ENCODE measurements at places on chromosomes 1 and 21.

DNA sequence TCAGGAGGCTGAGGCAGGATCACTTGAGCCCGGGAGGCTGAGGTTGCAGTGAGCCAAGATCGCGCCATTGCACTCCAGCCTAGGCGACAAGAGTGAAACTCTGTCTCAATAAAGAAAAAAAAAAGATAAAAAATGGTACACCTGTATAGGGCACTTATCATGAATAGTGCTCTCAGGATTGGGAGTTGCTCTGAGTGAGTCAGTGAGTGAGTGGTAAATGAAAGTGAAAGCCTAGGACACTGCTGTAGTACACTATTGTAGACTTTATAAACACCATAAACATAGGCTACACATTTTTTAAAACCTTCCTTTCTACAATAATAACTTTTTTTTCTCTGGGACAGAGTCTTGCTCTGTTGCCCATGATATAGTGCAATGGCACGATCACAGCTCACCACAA lies 16.8 kb downstream of the PHTF1 start:
- DNase-seq: no peak

GRCh38 chr21:25409978-25410377 lies 197.3 kb downstream of the MRPL39 start:
- DNase-seq: peak; percentile 87

DNA sequence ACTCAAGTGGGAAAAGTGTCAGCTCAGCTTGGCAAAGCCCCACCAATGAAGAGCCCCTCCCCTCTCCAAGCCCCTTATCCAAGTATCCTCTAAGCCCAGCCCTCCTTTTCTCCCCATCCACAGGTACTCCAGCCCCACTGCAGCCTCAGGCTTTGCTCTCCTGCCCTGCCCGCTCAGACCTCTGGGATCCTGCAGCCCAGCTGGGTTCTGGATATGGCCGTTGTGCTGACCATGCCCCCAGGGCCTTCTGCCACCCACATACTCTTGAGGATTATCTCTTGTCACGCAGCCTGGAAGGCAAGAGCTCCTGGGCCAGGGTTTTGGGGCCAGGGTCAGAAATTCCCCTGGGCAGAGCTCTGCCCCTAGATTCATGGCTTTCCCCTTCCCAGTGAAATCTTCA lies 4.7 kb downstream of the SHISA4 start:
- no peak for DNase-seq

- peak; percentile 91 for DNase-seq
Measured at GRCh38 chr1:35564037-35564883, 6.7 kb downstream of the NCDN start.

GRCh38 chr1:93296555-93297154 lies 49.1 kb upstream of the DR1 start:
- no peak for DNase-seq

DNA sequence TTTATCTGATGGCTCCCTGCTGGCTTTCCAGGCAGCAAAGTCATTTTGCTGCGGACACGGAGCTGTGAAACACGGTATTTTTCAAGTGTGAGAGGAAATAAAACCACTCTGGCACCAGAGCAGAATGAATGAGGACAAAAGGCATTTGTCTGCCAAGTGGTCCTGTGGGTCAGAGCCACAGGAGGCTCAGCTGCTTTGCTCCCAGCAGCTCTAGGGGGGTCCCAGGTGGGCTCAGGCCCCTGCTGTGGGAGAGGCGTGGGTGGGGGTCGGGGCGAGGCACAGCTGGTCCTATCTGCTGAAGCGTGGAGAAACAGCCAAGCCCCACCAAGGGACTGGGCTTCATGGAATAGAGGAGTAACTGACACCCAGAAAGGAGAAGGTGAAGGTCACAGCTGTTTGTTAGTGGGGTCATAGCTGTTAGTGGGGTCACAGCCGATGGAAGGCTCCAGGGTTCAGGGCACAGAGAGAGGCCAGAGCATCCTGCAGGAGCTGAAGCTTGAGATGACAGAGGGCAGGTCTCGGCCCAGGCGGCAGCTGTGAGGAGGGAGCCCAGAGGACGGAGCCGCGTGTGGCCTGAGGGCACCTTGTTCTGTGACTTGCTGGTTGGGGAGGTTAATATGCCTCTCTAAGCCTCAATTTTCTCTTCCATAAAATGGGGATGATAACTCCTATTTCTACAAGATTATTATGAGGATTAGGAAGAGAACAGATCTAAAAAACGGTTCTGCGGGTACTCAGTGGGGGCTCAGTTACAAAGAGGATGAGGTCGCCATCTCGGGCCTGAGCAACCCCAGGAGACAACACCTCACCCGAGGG lies 7.1 kb downstream of the KIF17 start:
- DNase-seq: no peak

DNA sequence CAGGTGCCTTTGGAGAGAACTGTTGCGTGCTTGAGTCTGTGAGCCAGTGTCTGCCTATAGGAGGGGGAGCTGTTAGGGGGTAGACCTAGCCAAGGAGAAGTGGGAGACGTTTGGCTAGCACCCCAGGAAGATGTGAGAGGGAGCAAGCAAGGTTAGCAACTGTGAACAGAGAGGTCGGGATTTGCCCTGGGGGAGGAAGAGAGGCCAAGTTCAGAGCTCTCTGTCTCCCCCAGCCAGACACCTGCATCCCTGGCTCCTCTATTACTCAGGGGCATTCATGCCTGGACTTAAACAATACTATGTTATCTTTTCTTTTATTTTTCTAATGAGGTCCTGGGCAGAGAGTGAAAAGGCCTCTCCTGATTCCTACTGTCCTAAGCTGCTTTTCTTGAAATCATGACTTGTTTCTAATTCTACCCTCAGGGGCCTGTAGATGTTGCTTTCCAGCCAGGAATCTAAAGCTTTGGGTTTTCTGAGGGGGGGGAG lies 2.4 kb downstream of the BTG2 start:
- DNase-seq: no peak

DNA sequence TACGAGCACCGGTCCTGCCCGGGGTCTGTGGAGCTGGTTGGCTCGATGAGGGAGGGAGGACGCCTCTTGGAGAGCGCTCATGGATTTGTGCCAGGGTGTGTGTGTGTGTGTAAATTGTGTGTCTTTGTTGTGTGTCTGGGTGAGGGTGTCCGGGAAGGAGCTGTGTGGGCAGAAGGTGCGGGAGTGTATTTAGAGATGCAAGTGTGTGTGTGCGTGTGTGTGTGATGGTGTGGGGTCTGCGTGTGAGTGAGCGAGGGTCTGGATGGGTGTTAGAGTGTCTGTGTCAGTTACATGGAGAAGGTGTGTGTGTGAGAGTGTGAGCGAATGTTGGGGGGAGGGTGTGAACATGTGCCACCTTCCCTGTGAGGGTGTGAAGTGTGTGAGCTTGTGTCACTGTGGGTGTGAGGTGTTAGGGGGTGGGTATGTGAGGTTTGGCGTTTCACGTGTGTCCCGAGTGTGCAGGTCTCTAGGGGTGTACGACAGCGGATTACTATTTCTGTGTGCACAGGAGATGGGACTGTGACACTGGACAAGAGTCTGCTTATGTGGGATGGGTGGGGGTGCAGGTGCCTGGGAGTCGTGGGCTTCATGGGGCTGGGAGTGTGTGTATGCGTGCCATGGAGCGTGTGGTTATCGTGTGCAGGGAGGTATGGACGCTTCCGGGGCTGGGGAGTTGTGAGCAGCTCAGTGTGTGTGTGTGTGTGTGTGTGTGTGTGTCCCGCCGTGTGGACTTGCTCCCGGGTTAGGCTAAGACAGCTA lies 880 bp downstream of the IGSF21 start:
- DNase-seq: no peak

DNA sequence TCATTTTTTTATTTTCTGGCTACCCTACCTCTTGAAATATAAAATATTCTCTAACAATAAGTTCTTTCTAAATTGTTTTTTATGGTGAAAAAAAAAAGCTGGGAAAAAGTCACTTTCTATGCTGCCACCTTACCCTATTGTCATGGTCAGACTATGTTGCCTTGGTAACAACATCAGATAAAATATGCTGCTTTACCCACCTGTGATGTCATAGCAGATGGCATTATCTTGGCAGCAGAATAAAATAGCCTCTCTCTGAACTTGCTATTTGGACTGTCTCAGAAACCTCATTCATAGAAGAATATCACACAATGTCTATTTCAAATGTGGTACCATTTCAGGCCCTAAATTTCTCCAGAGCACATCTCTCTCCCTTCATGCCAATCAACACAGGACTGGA lies 69.6 kb upstream of the SGIP1 start:
- no peak for DNase-seq

- no peak for DNase-seq
Measured at GRCh38 chr1:201077116-201077515, 35.1 kb downstream of the CACNA1S start.

- DNase-seq: peak; percentile 31
Measured at GRCh38 chr1:31412732-31413404, at the start of gene SERINC2. Gene SERINC2 (plus strand): TSS chr1:31413213. CDS start chr1:31413266, 53 bp downstream.

GRCh38 chr1:156958247-156958714 lies 37.8 kb downstream of the LRRC71 start:
- peak; percentile 79 for DNase-seq

DNA sequence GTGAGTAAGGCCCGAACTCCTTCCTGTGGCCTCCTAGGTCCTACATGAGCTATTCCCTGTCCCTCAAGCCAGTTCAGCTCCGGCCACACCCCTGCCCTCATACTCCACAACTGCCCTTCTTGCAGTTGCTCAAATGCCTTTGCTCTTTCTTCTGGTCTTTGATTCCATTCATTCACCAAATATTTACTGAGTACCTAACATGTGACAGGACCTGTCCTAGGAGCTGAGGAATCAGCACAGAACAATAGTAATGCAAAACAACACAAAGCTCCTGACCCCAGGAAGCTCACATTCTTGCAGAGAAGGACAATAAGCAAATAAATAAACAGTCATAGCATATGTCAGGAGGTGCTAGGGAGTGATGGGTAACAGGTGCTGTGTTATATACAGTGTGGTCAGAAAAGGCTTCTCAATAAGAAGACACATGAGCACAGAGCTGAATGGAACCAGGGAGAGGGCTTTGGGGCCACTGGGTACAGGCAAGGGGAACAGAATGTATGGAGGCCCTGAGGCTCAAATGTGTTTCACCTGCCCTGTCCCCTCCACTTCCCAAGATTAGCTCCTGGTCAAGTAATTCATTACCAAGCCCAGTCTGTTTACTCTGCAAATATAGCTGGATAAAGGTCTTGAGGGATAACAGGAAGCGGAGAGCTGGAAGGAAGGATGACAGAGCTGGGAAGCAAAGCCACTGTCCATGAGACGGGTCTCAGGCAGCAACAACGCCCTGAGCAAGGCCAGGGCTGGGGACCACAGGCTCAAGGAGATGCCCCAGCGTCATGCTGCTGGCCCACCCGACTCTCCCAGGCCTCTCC lies 145.1 kb downstream of the CSMD2 start:
- DNase-seq: no peak

- DNase-seq: no peak
Measured at GRCh38 chr1:192529031-192529755, 46.4 kb upstream of the RGS1 start.

DNA sequence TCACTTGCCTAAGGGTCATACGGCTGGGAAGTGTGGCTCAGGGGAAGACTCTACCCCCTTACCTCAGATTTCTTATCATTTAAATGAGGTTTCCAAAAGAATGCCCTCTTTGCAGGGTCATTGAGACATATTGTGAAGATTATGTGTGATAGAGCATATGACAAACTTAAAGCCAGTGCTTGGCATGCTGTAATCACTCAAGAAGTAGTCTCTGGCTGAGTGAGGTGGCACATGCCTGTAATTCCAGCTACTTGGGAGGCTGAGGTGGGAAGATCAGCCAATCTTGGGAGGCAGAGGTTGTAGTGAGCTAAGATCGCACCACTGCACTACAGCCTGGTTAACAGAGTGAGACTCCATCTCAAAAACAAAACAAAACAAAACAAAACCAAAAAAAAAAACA lies 7.5 kb upstream of the LDLRAD2 start:
- no peak for DNase-seq

DNA sequence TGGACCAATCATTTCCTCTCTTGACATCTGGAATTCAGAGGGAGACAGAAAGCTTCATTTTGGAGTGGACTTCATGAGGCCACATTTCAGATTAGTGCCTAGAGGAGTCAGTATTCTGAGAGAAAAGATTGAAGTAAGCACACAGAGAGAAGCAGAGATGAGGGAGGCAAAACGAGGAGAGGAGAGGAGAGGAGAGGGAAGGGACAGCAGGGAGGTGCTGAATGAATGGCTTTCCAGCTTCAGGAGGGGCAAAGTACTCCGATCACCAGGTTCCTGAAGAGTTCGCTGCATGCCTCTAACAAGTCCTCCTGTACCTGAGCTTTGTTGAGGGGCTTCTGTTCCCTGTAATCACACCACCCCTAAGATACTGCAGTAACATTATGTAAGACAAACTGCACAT lies 76.0 kb downstream of the NRIP1 start:
- DNase-seq: no peak

GRCh38 chr1:13662493-13662892 lies 37.5 kb upstream of the PRDM2 start:
- DNase-seq: peak; percentile 45

GRCh38 chr1:213050745-213051126 lies 305 bp upstream of the RPS6KC1 start:
- no peak for DNase-seq

DNA sequence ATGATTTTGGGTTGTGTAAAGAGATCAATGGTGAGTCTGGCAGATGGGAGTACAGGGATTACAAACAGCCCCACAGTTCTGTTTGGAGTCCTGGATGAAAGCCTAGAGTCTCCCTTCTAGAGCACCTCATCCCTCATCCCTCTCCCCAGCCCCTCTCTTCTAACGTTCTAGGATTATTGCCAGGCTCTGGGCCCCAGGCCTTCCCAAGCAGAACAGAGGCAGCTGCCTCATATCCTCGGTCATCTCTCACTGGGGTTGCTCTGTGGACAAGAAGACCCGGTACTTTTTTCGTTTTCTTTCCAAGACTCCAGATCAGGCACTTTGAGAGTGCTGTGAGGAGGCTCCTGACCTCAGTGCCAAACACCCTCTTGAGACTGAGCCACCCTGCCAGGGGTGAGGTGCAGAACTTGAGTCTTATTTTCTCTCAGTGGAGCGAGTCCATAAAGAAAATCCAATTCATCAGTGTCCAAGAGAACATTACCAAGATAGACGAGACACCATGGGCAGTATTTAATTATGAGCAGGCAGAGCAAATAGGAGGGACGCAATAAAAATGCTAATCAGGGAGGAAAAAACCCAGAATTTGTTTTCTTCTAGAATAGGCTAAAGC lies 17.1 kb upstream of the KCND3 start:
- DNase-seq: no peak

- DNase-seq: peak; percentile 63
Measured at GRCh38 chr1:85577419-85578320, 2.9 kb upstream of the CCN1 start.
